ENCODE measurements at places on chromosomes 1 and 21.
A peak's percentile ranks its signal among the peaks of the same experiment; 100 is the strongest.

- no peak for DNase-seq
Measured at GRCh38 chr1:180369061-180369460, 133.3 kb downstream of the ACBD6 start.

- no peak for DNase-seq
Measured at GRCh38 chr1:216710598-216711333, 12.5 kb downstream of the ESRRG start.

DNA sequence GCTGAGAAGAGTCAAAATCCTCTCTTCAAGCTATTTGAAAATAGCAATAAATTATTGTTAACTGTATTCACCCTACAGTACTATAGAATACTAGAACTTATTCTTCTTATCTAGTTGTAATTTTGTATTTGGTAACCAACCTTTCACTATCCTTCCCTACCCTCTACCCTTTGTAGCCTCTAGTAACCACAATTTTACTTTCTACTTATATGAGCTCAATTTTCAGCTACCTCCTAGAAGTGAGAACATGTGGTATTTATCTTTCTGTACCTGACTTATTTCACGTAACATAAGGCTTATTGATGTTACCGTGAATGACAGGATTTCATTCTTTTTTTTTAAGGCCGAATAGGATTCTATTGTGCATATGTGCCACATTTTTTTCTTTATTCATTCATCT is 30.0 kb downstream of the ZC3H11B start:
- DNase-seq, result no peak

DNA sequence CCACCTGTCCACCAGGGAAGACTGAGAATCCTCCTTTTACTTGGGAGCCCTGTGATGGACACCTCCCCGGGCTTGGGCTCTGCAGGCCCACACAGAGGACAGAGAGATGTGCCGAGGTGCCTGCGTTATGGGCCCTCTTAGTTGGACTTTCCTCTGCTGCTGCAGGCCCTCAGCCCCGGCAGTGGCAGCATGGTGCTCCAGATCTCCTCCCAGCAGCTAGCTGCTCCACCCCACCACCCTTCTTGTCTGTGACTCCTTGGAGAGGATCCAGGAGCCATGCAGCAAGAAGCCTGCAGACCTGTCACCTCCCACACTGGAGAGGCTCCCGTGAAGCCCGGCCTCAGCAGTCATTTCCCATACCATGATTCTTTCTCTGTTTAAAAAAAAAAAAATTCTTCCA is 27.4 kb downstream of the PHGDH start:
- no peak for DNase-seq

- no peak for DNase-seq
Measured at GRCh38 chr1:228408869-228409805, 2.5 kb upstream of the TRIM11 start.

GRCh38 chr1:97158691-97159096 is 437.1 kb downstream of the PTBP2 start:
- no peak for DNase-seq

- no peak for DNase-seq
Measured at GRCh38 chr1:205970486-205970885, 27.2 kb upstream of the SLC26A9 start.

GRCh38 chr1:117641536-117641935 is 35.7 kb downstream of the TENT5C start:
- DNase-seq, result no peak

- no peak for DNase-seq
Measured at GRCh38 chr1:172408958-172409357, 11.5 kb upstream of the C1orf105 start.

GRCh38 chr1:185907246-185907645 is 173.1 kb downstream of the HMCN1 start:
- no peak for DNase-seq

DNA sequence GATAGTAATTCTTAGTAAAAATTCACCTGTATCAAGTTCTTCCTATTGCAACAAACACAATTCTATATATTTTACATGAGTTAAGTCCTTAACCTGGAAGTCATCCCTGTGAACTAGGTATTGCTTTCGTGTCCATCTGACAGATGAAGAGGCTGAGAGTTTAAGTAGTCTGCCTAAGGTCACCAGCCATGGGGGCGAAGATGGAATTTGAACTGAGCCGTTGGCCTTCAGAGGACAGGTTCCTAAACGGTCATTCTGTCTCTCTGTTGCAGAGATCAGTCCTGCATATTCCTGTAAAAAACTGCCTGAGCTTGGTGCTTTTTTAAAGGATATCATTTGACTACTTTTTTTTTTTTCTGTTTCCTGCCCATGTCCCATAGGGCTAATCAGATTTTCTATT is 10.2 kb upstream of the POFUT2 start:
- DNase-seq, result no peak

DNA sequence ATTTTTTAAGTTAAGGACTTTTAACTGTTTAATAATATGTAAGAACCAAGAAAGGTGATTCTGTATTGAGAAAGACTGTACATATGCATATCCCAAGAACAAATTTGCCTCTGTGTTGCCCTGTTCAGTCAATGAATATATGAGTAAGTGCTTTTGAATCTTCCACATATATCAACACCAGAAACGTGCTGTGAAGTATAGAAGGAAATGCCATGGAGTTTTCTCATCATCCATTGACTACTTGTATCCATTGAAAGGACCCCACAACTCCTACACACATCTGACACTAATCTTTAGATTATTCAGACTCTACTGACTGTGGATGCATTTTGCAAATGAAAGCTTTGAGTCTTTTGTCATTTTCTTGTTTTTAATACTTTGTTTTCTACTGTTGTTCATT is 366.9 kb downstream of the S1PR1 start:
- DNase-seq, result no peak

DNA sequence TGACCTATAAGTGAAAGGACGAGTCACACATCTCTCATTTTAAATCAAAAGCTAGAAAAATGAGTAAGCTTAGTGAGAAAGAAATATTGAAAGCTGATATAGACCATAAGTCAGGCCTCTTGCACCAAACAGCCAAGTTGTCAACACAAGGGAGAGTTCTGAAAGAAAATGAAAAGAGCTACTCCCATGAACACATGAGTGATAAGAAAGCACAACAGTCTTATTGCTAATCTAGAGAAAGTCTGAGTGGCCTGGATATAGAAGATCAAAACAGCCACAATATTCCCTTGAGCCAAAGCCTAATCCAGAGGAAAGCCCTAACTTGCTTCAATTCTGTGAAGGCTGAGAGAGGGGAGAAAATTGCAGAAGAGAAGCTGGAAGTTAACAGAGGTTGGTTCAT is 175.0 kb downstream of the SMYD3 start:
- DNase-seq, result no peak

DNA sequence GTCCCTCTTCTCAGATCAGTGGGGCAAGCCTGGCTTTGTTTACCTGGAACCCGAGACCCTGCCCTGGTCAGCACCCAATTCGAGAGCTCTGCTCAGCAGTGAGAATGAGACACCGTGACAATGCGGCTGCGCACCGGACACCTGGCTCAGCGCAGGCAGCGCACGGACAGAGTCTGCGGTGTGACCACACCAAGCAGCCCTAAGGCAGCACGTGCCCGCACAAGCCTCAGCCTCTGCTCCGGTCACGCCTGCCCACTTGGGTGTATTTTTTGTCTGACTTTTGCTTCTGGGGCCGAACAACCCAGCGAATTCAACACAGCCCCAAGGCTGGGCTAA is 4.7 kb downstream of the KRTAP10-8 start:
- no peak for DNase-seq

GRCh38 chr1:109794319-109795132 is 30.8 kb upstream of the EPS8L3 start:
- no peak for DNase-seq

DNA sequence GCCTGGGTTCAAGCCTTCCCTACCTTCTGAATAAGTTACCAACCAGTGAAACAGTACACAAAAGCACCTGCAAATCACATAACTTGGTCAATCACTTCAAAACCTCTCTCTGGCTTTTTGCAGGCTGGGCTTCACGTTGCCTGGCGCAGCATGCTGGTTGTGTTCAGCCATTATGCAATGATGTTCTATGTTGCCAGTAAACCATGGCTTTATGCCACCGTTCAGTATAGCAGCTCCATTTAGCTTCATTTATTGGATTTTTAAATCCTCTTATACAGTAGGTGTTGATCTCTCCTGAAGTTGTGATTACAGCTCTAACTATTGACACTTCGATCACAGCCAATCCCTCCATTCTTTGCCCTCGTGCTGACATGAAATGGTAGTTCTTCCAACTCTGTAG is 233.6 kb upstream of the PTBP2 start:
- no peak for DNase-seq

GRCh38 chr1:202167708-202168415 is 7.5 kb upstream of the PTPN7 start:
- no peak for DNase-seq

- no peak for DNase-seq
Measured at GRCh38 chr1:190212450-190212849, 265.2 kb downstream of the BRINP3 start.

DNA sequence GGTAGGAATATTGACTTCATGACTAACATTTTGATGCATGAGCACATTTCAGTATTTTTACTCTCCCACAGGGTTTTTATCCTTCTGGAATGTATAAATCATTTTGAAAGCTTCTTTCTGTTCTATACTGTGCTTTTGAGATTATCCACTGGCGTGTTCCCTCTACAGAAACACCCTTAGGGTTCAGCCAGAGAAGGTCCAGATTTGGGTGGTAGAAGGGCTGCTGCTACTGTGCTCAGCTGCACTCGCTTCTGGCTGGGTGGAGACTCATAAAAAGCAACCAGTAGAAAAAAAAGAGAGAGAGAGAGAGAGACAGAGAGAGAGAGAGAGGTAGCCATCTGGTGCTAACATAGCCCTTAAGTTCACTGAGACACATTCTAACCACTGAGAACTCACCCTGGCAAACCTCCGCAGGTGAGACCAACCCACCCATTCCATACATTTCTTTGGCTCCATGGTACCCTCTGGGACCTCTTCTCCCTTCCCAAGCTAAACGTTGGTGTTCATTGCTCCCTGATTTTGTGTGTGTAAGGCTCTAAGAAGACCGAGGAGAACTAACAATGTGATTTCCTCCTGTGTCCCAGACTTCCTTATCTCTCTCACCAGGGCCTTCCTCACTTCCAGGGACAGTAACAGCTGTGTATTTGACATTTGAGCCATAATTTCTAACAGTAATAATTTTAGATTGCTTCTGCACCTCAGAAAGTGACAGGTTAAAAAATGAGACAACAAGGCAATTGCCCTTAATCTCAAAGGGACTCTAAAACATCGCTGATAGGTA is 7.2 kb downstream of the APCS start:
- DNase-seq, result no peak

DNA sequence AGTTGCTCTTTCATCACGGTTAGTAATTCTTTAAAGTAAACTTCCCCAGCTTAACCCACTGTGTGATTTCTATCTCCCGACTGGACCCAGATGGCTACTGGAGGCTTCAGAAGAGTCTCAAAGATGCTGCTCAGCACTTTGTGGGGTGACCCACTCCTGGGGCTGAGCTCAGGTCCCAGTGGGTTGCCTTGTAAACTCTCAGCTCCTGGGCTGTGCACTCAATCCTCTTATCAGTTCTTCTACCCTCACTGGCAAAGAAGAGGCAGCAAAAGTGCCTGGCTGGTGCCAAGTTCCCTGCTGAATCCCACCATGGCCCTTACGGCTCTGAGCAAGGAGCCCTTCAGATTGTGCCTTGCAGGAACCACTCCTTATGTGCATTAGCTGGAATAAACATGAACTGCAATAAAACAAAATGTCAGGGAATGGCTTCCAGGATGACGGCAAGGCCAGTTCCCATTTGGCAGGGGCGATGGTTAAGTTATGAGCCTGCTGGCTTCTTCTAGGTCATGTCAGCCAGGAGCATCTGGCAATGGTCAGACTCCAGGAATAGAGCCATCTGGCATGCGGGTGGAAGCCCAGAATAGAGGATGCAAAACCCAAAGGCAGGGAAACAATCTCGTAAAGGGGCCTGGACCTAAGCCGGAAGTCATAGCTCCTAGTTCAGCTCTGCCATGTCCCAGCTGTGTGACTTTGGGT is 6.8 kb downstream of the MYOC start:
- no peak for DNase-seq

DNA sequence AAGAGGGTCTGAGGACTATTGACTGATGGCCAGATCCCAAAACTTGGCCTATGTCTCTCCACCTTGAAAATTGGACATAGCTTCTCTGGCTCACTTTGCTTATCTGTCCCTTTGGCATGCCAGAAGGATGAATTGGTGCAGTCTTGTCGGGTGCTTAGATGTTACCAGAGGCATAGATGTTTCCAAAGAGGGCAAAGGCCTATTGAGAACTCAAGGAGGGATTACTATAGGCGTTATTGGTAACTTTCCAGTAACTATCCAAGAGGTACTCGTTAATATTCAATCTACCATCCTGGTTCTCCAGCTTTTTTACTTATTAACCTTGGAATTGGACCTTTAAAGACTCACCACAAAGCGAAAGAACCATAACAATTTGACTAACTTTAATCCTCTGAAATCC is 368.3 kb upstream of the ESRRG start:
- DNase-seq, result no peak

DNA sequence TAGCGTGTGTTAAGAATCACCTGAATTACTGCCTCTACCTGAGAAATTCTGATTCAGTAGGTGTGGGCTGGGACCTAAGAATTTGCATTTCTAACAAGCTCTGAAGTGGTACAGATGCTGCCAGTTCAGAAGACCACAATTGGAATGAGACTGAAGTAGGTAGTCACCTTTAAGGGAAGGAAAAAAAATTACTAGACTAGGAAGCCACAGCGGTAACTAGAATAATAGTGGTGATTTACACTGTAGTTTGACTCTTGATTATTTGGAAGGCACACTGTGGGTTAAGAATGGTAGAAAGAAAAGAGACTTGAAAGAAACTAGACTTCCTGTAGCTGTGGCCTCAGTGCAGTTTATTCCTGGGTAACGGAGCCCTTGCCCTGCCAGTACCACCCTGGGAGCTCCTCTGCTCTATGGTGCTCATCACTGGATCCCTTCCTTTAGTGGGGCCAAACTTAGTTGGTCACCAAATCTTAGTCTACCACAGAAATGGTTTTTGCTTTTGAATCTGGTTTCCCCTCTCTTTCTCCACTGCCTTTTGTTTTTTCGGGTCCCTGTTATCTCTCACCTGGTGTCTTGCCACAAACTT is 43.6 kb downstream of the ARID1A start:
- DNase-seq, result no peak

GRCh38 chr1:39675220-39675619 is 3.3 kb upstream of the NT5C1A start:
- no peak for DNase-seq

DNA sequence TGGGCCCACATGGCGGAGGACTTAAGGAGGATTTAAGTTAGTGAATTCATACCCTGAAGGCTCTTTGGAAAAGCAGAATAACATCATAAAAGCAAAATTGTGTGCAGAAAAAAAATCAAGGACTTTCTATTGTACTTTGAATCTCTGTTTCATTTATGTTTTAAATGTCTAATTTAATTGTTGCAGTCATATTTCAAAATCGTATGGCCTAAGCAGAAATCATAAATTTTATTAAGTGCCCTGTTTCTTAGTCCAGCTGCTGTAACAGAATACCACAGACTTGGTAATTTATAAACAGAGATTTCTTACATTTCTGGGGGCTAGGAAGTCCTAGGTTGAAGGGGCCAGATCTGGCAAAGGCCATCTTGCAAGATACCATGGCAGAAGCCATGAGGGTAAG is 555.6 kb downstream of the LTN1 start:
- DNase-seq, result no peak

- DNase-seq, result peak; percentile 29
Measured at GRCh38 chr1:28297826-28298225, 31.0 kb upstream of the MED18 start.

All from T-helper 2 cell treated with Interferon-gamma antibody and Interleukin-4, amounts not matched to agents 5 μg/mL and 100 μg/mL, for 36 hours (primary cell).